GM12878 (cell line): ENCODE measurements at places on chromosomes 12 and 14. TPM values are rescaled to one million over a fixed set of nuclear protein-coding genes. Genes with fewer than 3 reads are reported as not detected.

- DNase-seq = no peak
Observed at GRCh38 chr14:101257551-101257950, 303.7 kb upstream of the DIO3 start.

DNA sequence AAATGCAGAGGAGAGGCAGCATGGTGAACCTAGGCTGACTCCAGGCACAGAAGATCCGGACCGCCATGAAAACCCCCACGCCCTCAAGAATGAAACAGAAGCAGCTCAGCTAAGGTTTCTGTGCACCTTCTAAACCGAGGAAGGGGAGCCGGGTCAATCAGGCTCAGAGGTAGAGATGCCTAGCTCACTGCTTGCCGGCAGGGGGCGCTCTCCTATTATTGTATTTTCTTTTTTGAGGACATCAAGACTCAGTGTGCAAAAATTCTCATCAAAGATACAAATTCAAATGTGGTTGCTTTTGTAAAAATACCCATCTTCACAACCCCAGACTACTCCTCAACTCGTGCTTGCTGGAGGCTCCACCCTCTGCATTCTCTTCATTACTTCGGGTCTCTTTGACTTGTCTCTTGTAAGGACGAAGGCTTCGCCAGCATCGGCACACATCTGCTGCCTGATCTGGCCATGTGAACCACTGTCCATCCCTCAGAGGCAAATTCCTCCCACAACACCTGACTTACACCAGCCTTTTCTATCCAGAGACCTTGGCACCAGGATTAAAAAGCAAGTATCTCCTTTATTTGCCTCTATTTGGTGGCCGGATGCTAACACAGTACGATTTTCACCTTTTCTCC is 33.4 kb upstream of the RNASE3 start:
- no peak for DNase-seq

GRCh38 chr12:107007411-107007810 is 20.5 kb upstream of the MTERF2 start:
- DNase-seq = no peak

GRCh38 chr14:79578470-79578869 is 632.8 kb downstream of the DIO2 start:
- no peak for DNase-seq

The TBX5 gene
- polyA plus RNA-seq = not detected in 2 replicates

DNA sequence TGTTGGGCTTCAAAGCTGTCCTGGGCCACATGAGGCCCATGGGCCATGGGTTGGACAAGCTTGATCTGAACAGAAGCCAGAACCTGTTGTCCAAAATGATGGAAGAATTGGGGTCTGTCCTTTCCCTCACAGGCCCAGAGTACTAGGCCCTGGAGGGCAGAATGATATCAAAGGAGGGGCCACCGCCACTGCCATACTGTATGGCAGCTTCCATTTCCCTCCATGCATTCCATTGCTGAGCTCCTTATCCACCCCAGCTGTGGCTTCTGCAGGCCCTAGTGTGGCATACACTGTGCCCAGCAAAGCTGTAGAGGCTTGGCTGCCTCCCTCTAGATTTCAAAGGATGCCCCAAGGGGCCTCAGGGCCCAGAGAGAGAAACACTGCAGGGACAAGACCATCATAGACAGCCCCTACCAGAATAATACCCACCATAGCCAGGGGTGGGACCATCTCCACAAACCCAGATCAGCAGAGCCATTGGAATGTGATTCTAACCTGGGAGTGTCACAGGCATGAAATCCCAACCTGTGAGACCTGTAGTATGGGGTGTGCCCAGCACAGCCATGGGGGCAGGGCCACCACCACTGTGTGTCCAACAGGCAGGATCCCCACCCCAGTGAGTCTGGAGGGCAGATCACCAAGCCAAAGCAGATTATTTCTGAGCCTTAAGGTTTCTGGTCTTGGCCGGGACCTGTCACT is 61.4 kb upstream of the BEGAIN start:
- DNase-seq = no peak

- no peak for DNase-seq
Observed at GRCh38 chr12:67147447-67147846, 121.7 kb upstream of the CAND1 start.

DNA sequence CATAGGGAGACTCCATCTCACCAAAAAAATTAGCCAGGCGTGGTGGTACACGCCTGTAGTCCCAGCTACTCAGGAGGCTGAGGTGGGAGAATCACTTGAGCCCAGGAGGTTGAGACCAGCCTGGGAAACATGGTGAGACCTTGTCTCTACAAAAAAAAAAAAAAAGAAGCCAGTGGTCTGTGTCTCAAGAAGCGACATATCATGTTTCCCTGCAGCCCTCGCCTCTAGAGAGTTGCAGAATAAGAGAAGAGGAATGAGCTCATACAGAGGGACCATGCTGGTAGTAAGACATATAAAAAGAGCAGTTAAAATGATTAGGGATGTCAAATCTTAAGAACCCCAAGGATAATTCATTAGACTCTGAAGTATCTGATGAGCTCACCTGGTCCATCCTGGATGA is 39.4 kb upstream of the BICDL1 start:
- no peak for DNase-seq

The EMC9 gene
- polyA plus RNA-seq = 54.5 and 60.5 TPM in 2 replicates

DNA sequence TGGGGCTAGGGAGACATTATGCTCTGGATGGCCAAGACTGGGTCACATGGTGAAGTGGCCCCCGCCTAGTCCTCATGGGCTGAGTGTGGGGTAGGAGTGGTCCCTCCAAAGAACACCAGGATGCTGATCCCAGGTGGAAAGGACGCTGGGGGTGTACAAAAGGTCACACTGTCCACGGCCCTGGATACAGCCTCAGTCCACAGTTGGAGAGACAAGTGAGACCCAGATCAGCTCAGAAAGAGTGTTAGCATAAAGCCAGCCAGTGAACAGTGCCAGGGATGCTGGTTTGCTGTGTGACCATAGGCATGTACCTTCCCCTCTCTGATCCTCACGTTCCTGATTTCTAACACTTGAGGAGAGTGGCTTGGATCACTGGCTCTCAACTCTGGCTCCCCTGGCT is 13.4 kb upstream of the OAS2 start:
- no peak for DNase-seq

The TAS2R7 gene
- polyA plus RNA-seq = not detected in 2 replicates

DNA sequence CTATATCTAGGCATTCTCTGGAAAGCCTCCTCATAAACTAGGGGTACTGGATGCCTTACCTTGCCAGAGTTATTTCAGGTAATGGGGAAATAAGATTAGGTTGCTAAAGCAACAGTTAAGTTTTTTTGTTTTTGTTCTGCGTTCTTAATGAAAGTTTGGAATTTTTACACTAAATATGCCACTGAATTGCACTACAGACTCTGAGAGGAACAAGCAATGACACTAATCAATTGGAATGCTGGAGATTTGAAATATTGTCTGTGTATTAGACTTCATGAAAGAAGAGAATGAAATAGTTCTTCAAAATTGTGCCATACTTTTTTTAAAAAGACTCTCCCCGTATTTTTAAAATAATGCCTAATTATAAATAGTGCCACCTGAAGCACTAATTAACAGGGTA is 287.8 kb downstream of the NAV3 start:
- DNase-seq = no peak

The MAGOHB gene
- polyA plus RNA-seq = 208 and 217 TPM in 2 replicates

- no peak for DNase-seq
Observed at GRCh38 chr12:53338017-53338416, 1.9 kb upstream of the SP7 start.

GRCh38 chr12:88310069-88310468 is 168.0 kb downstream of the TMTC3 start:
- no peak for DNase-seq

- peak; percentile 92 for DNase-seq
Observed at GRCh38 chr12:110661337-110661972, 27.5 kb downstream of the HVCN1 start.

The BTBD7 gene
- polyA plus RNA-seq = 6.6 and 6.9 TPM in 2 replicates

The OSBPL8 gene
- polyA plus RNA-seq = 36.1 and 37.8 TPM in 2 replicates

- no peak for DNase-seq
Observed at GRCh38 chr12:52907092-52907810, 2.4 kb upstream of the KRT8 start.

- no peak for DNase-seq
Observed at GRCh38 chr14:43981135-43981768, 525.8 kb downstream of the FSCB start.

GRCh38 chr12:29655861-29656260 is 127.9 kb downstream of the TMTC1 start:
- no peak for DNase-seq

The KLRK1 gene
- 0.19 and 0.28 TPM in 2 replicates for polyA plus RNA-seq

DNA sequence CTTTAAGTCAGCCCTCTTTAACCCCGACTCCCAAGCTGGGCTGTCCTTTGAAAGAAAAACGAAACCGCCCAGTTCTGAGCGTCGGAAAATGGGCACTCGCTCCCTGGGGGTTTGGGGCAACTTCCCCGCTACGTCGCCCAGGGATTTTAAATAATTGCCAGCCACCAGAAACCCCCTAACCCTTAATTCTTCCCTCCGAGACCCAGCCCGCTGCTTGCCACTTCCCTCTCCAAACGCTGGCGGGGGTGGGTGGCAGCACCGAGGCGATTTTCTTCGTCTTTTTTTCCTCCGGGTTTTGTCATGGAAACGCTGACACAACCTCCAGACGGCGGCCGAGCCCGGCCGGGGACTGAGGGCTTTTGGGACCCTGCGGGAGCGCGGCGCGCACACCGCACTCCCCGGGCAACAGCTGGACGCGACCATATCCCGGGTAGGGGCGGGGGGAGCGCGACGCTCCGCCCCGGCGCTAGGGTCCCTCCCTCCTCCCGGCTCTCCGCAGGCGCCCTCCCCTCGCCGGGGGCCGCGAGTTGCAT is at the start of gene CHST11:
CHST11 (plus strand) TSS at position 532 of the 533 bp plus-strand sequence.
- DNase-seq = no peak

The DIO2 gene
- not detected in 2 replicates for polyA plus RNA-seq

- DNase-seq = no peak
Observed at GRCh38 chr12:107495604-107496003, 190.0 kb upstream of the PWP1 start.

DNA sequence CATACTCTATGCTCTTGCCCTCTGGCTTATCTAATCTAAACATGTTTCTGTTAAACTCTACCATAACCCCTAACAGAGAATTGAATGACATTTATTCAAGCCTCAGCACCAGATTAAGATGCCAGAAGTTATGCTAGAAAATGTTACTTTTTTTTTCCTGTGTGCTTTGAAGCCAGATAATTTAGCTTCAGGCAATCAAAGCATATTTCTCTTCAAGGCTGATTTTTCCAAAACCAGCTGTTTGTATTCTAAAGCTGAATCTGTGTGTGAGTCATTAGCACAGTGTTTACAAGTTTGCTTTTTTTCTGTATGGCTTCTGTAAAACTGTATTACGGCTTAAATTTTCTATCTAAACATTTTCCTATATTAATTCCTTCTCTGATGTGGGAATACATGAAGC is 326.1 kb downstream of the FSCB start:
- DNase-seq = no peak

- no peak for DNase-seq
Observed at GRCh38 chr14:60035177-60035576, 56.5 kb upstream of the PCNX4 start.

DNA sequence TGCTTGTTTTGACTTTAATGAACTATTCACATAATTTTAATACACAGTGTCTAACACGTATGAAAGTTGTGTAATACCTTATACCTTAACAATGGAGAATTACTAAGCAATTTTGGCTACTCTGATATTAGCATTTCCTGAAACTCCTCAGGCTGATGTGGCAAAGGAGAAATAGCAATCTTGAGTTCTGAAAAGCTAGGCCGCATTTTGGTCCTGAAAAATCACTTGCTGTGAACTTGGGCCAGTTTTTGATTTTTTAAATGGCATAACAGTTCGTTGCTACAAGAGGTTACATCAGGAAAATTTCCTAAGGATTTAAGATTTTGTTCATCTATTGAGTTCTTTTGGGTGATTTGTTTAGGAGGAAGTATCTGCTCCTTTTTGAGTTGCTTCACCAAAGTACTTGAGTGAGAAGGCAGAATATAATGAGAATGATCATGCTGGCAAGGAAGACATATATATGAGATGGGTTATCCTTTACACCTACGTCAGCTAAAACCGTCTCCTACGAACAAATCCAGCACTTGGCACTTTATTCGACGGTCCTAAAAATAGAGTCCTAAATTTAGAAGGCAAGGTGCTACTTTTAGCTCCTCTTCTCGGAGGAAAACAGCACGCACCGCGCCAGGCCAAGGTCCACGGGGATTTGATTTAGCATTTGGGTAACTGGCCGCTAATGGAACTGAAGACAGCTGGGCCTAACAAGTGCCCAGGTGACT is 32.2 kb downstream of the MIA2 start:
- no peak for DNase-seq

The CAMKK2 gene
- 22.0 and 23.7 TPM in 2 replicates for polyA plus RNA-seq

The RASSF8 gene
- not detected in 2 replicates for polyA plus RNA-seq

- DNase-seq = no peak
Observed at GRCh38 chr12:75212072-75212471, 2.4 kb upstream of the KCNC2 start.

- no peak for DNase-seq
Observed at GRCh38 chr14:71267691-71268090, 360.4 kb downstream of the PCNX1 start.

The GALNT16 gene
- polyA plus RNA-seq = not detected in 2 replicates

The LRRK2 gene
- 0.80 and 1.1 TPM in 2 replicates for polyA plus RNA-seq

The KRT85 gene
- not detected in 2 replicates for polyA plus RNA-seq

The GALNT8 gene
- 0.02 and 0.14 TPM in 2 replicates for polyA plus RNA-seq

DNA sequence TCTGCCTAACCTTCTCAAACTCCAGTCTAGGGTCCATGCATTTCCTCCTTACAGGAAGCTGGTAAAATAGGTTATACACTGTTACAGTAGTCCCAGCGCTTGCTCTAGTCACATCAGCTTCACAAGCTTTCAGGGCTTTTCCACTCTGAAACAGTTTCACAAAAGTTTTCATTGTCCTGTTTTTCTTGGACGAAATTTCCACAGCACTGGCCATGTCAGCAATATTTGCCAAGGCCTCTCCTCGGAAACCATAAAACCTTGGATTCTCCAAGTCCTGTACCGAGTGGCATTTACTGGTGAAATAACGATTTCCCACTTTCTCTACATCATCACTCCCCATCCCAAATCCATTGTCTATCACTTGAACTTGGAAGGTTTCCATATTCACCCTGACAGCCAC is 2.1 kb downstream of the MLH3 start:
- DNase-seq = no peak

DNA sequence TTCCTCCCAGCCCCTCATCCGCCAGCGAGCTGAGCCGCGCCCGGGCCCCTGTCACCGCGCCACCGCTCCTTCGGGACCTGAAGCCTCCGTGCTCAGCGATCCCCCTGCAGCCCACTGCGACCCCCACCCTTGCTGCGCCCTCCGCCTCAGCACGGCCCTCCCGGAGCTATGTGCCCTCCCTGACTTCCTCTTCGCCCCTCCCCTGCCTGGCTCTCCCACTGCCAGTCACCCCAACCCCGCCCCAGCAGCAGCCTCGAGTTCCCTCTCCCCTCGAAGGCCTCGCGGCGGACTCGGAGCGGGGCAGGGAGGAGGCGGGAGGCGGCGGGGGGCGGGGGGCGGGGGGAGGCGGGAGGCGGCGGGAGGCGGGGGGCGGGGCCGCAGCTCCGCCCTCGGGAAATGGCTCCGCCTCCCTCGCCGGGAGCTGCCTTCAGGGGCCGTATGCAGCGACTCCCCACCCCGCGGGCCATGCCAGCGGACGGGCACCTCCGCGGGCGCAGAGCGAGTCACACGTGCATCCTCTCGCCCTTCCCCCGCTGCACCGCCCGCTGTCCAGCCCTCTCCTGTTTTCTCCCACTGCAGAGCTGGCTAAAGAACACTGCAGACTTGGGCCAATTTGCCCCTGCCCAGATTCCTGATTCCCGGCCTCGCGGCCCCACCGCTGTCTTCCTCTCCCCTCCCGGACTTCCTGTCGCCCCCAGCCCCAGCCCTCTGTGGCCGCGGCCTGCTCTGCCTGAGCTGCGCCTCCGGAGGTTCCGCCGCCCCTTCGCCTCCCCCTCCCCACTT is 29.1 kb upstream of the ADIPOR2 start:
- peak; percentile 43 for DNase-seq

The HVCN1 gene
- 125 and 130 TPM in 2 replicates for polyA plus RNA-seq

The SPX gene
- polyA plus RNA-seq = not detected in 2 replicates
